ENCODE measurements at places on chromosomes 5 and 9.
A peak's percentile ranks its signal among the peaks of the same experiment; 100 is the strongest.

DNA sequence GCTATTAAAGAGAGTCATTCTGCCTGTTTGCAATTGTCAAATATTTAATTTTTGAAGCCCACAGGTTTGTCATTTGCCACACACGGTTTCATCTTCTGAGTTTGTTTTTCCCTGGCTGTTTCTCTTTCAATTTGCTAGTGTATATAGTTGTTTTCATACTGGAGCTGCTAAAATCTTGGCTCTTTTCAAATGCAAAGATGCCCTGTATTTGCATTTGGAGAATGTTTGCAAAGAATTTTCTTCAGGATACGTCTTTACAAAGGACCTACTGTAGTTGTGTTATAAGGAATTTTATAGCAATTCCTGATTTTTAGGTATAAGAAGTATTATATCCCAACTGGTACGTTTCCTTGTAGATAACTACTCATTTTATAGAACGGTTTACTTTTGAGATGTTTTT lies 48.0 kb downstream of the IZUMO3 start:
- no peak for DNase-seq

DNA sequence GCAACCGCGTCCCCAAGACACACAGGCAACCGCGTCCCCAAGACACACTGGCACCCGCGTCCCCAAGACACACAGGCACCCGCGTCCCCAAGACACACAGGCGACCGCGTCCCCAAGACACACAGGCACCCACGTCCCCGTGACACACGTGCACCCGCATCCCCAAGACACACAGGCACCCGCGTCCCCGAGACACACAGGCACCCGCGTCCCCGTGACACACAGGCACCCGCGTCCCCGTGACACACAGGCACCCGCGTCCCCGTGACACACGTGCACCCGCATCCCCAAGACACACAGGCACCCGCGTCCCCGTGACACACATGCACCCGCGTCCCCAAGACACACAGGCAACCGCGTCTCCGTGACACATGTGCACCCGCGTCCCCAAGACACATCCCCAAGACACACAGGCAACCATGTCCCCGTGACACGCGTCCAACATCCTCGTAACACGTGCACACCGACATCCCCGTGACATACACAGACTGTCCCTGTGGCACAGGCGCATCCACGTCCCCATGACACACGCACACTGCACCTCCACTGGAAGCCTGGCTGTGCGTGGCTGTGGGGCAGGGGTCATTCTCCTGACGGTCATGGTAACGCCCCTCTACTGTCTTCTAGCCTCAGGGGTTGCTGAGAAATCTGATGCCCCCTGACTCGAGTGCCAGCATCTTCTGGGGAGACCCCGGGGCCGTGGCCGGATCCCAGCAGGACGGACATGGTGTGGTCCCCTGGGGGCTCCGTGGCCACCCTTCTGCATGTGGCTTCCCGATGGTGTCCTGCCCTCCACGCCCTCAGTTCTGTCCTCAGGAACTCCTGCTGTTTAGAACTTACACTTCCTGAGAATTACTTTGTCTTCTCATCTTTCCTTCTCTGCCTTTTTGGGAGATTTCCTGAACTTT lies 24.1 kb downstream of the EXD3 start:
- DNase-seq = no peak

DNA sequence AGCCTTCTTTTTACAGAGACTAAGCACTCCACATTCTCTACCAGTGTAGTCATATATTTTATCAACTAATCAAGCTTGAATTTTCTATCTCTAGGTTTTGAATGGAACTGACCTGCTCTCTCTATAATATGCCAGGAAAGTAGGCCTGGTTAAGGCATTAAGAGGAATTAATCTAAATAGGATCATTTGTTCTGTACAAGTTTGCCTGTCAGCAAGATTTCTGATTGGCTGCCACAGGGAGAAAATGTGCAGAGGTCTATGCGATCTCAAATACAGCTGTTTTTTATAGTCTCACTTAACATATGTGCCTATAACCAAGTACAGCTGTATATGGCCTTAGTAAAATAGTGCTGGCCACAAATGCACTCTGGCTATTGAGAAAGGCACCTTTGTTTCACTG lies 418.8 kb downstream of the KDM4C start:
- no peak for DNase-seq

DNA sequence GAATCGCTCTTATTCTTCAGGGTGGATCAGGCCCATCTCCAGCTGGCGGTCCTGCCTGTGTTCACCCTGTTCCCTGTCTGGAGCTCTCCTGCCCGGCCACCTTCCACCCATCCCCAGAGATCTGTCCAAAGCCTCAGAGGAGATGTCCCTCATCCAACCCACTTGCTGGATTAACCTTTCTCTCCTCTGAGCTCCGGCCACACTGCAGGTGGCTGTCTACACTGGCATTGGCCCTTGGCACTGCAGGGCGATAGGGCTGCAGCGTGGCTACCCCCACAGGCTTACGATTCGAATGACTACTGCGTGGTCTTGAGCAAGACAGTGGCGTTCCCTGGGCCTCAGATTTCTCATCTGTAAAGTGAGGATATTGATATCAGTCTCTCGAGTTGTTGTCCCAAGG lies 63.8 kb upstream of the BARHL1 start:
- no peak for DNase-seq

- peak; percentile 9 for DNase-seq
These were observed 10.2 kb upstream of the TIFAB start for GRCh38 chr5:135462304-135462703.

DNA sequence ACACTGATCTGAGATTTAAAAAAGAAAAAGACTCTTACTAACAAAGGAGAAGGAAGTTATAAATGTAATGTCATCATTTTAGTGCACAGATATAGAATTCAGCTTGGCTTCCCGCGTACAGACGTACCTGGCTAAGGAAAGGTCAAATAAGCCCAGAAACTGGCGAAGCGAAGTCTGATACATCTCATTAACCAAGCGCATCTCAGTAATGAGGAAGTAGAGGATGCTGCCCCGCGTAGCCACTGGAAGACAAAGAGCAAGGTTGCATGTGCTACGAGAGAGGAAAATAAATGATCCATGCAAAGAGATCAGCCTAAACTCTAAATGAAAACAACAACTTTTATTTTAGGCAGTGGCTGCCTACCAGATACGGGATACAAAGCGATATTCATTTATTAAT lies 208.8 kb downstream of the DNAH5 start:
- no peak for DNase-seq

GRCh38 chr5:80109646-80110478 lies 74.7 kb downstream of the THBS4 start:
- no peak for DNase-seq

GRCh38 chr5:98588215-98588614 lies 185.2 kb upstream of the RGMB start:
- no peak for DNase-seq

- no peak for DNase-seq
These were observed 79.5 kb downstream of the PRRT1B start for GRCh38 chr9:131624636-131625507.

DNA sequence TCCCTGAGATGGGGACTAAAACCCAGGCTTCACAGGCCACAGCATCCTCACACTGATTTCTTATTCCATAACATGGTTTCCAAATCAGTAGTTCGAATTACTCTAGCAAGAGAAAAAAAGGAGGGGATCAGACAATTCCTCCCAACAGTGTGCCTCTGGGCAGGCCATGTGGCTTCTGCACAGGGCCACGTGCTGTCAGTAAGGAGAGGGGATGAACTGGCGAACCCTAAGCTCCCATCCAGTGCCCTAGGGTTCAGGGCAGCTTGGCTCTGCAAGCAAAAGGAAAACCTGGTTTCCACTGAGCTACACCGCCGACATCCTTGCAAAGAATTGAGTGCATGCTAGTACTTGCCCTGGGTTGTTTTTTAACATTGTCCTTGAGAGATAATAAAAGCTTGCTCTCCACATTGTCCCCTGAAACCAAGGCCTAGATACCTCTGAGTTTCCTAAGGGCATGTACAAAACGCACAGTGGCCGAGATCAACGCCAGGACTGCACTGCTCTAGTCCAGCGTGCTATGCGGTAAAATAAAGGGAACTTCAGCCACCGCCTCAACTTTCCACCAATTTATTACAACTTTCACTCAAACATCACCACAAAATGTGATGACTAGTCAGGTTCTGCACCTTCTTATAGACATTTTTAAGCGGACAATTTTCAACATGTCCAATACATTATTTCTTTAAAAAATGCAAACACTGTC lies 4.5 kb downstream of the CAMSAP1 start:
- DNase-seq = no peak

DNA sequence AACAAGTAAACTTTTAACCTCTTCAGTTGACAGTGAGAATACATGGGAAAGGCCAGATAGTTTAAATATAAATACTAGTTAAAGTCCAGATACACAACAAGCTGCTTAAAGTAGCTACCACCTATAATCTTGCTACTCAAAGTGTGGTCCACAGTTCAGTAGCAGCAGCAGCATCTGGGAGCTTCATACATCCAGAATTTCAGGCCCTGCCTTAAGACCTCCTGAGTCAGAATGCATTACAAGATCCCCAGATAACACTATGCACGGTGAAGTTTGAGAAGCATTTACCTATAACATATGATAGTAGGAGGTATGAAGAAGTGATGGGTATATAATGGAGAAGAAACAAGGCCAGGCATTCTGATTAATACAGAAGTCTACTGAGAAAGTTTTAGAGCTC lies 244.5 kb downstream of the EFNA5 start:
- no peak for DNase-seq

DNA sequence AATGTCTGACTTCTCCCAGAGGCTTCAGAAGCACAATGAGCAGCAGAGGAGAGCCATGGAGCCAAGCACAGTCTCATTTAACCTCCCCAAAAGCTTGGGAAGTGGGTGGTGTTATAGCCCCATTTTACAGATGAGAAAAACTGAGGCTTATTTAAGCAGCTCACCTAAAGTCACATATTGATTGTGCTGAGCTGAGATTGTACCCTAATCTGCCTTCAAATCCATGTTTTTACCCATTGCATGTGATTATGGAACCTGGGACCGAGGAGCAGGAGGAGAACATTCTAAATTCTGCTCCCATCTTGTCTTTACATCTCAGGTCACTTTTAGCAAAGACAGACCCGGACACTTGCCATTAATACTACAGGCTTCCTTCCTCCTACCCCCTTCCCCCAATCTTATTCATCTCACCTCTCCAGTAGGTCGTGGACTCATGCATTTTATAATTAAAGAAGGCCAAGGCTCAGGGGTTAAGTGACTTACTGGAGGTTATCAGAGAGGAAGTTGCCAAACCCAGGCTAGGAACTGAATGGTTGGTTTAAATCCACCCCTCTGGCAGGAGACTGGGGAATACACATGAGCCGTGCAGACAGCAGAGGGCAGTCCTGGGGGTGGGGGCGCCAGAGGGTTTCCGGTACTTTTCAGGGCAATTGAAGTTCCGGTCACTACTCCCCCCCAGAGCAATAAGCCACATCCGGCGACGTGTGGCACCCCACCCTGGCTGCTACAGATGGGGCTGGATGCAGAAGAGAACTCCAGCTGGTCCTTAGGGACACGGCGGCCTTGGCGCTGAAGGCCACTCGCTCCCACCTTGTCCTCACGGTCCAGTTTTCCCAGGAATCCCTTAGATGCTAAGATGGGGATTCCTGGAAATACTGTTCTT lies 51.0 kb upstream of the IL17B start:
- DNase-seq = no peak

GRCh38 chr9:93807166-93808074 lies 147.7 kb downstream of the BARX1 start:
- no peak for DNase-seq

DNA sequence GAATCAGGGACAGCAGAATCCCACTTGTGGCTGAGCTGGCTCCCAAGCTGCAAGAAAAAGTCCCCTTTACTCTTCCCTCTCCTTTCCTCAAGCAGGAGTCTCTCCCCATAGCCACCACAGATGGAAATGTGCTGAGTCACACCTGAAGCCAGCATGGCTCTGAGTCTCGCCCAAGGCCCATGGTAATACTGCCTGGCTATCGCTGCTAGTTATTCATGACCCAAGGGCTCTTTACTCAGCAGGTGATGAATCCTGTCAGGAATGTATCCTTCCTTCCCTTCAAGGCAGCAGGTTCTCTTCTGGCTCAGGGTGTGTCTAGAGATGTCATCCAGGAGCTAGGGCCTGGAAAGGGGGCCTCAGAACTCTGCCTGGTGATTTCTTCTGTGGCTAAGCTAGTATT lies 403.3 kb upstream of the PTPRD start:
- no peak for DNase-seq

GRCh38 chr9:95724253-95724991 lies 151.1 kb upstream of the ERCC6L2 start:
- peak; percentile 45 for DNase-seq

- no peak for DNase-seq
These were observed 31.7 kb downstream of the FUBP3 start for GRCh38 chr9:130610862-130611707.

DNA sequence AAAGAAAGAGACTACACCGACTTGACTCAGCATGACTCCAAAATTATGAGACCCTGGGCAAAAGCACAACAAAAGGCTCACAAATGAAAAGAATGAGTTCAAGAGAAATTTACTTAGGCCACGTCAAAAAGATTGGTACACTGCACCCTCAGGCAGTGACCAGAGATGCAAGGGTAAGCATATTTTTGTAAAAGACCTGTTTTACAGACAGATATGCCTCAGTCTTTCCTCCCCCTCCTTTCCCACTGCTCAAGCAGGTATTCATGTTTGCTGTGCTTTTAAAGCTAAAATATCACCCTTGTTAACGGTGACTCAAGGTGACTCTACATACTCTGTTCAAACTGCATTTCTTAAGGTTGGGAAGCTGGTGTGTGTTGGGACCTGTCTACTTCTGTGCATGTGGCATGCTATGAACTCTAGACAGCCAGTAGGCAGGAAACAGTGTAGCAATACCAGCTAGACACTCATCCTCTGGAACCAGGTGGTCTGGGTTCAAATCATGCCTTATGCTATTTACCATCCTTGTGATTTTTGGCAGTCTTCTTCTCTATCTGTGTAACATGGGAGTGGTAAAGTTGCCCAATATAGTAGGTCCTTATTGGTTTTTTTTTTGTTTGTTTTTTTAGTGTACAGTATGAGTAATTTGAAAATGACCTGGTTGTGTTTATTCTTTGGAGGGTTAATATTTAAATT lies 98.7 kb downstream of the TLE4 start:
- DNase-seq = no peak

GRCh38 chr5:174552428-174552827 lies 172.0 kb upstream of the MSX2 start:
- DNase-seq = no peak

- no peak for DNase-seq
These were observed 90.3 kb upstream of the FBXL17 start for GRCh38 chr5:108472237-108472636.

Data from effector CD4-positive, alpha-beta T cell (primary cell).